ENCODE measurements at places on chromosomes 1 and 21. TPM values are rescaled to one million over a fixed set of nuclear protein-coding genes. Genes with fewer than 3 reads are reported as not detected.
A peak's percentile ranks its signal among the peaks of the same experiment; 100 is the strongest.

UQCRHL gene
- total RNA-seq, result 2.7 TPM

FAM72D gene
- 6.2 TPM for total RNA-seq

KCNJ9 gene
- total RNA-seq, result 0.11 TPM

EFNA3 gene
- total RNA-seq, result 6.6 TPM

TEX38 gene
- not detected for total RNA-seq

- DNase-seq, result no peak
Measured at GRCh38 chr1:46615735-46616134, 876 bp downstream of the MOB3C start.

- no peak for DNase-seq
Measured at GRCh38 chr1:153402226-153402625, 11.4 kb upstream of the S100A8 start.

- DNase-seq, result no peak
Measured at GRCh38 chr1:56404066-56404465, 175.3 kb downstream of the PLPP3 start.

DNA sequence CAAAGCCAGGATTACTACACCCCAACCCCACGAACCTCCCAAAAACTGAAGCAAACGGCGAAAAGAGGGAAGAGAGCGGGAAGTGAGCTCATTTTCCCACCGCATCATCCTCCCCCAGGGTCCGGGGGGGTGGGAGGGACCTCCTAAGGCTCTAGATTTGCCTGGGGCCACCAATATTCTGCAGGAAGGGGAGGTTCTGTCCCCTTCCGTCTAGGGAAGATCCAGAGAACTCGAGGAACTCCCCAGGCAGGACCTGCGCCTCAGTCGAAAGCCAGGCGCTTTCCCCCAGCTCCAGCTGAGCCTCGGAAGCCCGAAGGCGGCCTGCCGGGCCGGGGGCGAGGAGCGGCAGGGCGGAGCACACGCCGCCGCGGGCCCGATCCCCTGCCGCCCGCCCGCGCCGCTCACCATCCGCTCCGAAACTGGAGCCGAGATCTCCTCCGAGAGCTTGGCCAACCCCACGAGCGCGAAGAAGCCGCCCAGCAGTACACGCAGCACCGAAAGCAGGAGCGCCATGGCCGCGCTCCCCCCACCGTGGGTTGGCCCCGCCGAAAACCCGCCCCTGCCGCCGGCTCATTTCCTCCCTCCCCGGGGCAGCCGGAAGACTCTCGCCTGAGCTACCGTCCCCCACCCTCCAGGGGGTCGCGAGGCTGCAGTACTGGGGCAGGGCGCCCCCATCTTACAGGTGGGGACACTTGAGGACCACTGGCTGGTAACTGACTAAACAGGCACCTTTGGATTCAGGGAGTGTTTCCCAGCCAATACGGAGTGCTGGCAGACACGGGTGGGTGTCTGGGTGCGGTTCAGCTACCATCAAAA is at the start of gene TMEM35B:
TMEM35B (minus strand) TSS at position 555 of the 816 bp plus-strand sequence; CDS start at position 513, 42 bp downstream.
- peak; percentile 33 for DNase-seq

- DNase-seq, result no peak
Measured at GRCh38 chr1:51636764-51637522, 20.1 kb downstream of the OSBPL9 start.

Data from neural crest cell (in vitro differentiated cells).